Activated naive CD8-positive, alpha-beta T cell treated with anti-CD3 and anti-CD28 coated beads for 36 hours (primary cell): ENCODE measurements at places on chromosomes 7 and 10. TPM values are rescaled to one million over a fixed set of nuclear protein-coding genes. Genes with fewer than 3 reads are reported as not detected.

DNA sequence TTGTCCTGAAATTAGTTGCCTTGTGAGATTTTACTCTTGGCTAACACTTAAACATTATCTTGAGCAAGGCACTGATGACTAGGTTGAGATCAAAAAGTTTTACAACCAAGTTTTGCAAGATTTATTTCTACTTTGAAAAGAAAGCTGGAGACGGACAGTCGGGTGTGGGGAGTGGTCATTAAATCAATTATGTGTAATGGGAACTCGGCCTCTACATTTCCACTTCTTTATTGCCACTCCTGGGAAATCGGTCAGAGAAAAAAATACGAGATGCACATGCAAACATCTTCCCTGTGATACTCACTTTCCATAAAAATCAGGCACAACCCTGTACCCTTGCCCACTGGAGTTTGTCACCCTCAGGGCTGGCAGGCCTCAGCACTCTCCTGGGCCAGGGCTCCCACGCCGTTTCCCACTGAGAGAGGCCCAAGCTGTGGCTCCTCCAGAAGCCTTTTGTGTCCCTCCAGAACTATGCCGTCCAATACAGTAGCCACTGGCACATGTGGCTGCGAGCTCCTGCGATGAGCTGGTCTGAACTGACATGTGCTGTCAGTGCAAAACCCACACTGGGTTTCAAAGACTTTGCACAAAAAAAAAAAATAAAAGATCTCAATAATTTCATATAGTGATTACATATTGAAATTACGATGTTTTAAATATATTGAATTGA is 7.5 kb upstream of the GPNMB start:
- DNase-seq = no peak

The GRM3 gene
- not detected for total RNA-seq

GRCh38 chr7:23369100-23369499 is 70.0 kb downstream of the MALSU1 start:
- DNase-seq = no peak

The ABCC2 gene
- total RNA-seq = 0.99 TPM

GRCh38 chr7:117448655-117449054 is 21.4 kb upstream of the ASZ1 start:
- DNase-seq = no peak

GRCh38 chr10:75865413-75866299 is 434.2 kb downstream of the LRMDA start:
- no peak for DNase-seq

The SPDYE2B gene
- not detected for total RNA-seq

The MOGAT3 gene
- not detected for total RNA-seq
